ENCODE measurements at places on chromosomes 11 and 22. TPM values are rescaled to one million over a fixed set of nuclear protein-coding genes. Genes with fewer than 3 reads are reported as not detected.

Gene TEX54
- not detected for total RNA-seq

DNA sequence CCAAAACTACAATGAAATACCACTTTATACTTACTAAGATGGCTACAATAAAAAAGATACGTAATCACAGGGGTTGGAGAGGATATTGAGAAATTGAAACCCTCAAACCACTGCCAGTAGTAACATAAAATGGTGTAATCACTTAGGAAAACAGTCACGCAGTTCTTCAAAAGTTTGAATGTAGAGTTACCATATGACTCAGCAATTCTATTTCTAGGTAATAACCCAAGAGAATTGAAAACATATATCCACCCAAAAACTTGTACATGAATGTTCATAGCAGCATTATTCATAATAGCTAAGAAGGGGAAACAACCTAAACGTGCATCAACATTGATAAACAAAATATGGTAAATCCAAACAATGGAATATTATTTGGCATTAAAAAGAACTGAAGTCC lies 24.4 kb upstream of the PSMA1 start:
- DNase-seq, result no peak

GRCh38 chr11:103920449-103920848 lies 116.0 kb upstream of the DDI1 start:
- DNase-seq, result no peak

DNA sequence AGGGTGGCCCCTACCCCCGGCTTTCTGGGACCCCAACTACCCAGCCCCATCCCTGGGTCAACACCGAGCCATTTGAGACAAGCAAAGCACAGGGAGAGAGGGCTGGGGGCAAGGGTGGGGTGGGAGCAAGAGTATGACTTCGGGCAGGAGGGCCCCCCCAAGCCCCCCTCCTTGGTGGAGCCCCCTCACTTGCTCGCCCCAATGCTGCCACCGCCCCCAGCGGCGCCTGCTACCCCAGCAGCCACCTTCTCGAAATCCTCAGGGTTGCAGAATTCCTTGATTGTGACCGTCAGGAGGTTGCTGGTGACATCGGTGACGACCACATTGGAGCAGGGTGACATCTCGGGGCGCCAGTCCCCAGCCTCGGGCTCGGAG lies 6.0 kb downstream of the CBX6 start:
- no peak for DNase-seq

- DNase-seq, result no peak
Measured at GRCh38 chr11:77191823-77192495, 63.9 kb downstream of the MYO7A start.

Gene SULT4A1
- total RNA-seq, result 2.6 TPM

Gene MIOX
- not detected for total RNA-seq

GRCh38 chr11:111627591-111627990 lies 25.3 kb downstream of the SIK2 start:
- no peak for DNase-seq

GRCh38 chr22:38132136-38132535 lies 21.7 kb upstream of the BAIAP2L2 start:
- DNase-seq, result peak; percentile 65

Gene FOLH1
- 4.4 TPM for total RNA-seq

Data from spleen (tissue), 13 donors.